Stimulated activated CD8-positive, alpha-beta memory T cell treated with anti-CD3 and anti-CD28 coated beads, Interleukin-2, amount 100 ng/mL, for 1 hour (primary cell): ENCODE measurements at places on chromosomes 4 and X.

GRCh38 chr4:7021930-7022664 is 21.1 kb upstream of the TADA2B start:
- no peak for DNase-seq

DNA sequence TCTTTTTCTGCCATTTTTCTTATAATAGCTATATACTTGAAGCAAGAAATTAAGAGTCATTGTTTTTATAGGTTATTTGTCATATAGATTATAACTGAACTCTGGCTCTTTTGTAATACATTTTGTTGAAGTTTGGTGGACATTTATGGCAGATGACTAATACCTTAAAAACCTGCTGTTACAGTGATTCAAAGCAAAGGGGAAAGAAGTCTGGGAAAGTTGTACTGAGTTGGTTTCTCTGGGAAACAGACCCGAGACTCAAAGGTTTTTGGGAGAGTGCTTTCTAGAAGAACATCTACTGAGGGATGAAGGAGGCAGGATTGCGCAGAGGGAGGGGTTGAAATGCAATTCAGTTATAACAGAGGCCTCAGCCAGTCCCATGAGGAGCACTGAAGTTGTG is 35.9 kb downstream of the NAP1L5 start:
- no peak for DNase-seq

DNA sequence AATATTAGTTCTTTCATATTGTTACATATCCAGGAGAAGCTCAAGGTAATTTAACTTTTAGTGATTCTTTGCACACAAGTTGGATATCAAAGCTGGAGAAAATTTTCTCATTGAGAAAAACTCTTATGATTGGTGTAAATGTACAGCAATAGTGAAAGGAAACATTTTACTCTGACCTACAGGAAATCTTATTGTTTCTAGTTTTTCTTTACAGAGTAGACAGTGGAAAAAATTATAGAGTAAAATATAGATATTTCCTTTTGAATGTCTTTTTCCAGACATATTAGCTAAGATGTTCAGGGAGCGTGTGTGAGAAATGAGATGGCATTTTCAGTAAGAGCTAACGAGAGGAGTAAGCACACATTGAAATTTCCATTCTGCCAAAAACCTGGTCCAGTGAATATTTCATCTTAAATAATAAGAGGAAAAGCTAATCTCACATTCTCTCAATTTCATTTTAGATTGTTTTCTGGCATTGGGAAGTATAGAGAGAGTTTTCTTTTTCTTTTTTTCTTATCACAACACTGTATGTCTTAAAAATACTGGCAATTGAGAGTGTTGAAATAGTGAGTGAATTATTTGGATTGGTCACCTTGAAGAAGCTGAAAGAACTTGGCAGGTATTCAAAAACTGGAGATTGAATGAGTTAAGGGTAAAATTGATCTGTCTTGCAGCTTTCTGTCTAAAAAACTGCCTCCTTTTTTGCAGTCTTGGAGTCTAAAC is 15.6 kb upstream of the ATP8A1 start:
- DNase-seq = no peak

DNA sequence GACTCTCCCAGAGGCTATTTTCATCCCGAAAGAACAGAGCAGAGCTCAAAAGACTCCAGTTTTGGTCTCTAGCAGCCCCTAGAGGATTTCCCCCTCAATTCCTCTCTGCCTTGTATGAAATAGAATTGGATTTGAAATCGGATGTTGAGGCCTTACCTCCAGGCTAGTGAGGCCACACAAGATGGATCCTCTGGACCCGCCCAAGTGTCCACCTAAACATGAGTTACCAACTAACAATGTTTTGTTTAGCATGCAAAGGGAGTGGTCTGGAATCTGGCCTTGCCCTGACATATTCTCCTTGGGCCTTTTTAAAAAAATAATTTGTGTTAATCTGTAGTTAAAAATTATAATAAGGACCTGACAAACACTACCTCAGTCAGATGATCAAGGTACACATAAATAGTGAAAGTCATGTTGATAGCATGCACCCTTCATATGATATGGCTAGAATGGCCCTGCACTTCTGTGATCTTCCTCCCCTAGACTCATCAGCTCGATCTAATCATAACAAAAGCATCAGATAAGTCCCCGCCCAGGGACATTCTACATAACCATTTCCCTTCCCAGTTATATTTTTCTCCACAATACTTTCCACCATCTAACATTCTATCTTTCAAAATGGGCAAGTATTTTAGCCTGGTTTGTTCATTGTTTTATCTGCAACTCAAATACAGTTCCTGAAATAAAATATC is 6.5 kb downstream of the TLR8 start:
- DNase-seq = no peak

DNA sequence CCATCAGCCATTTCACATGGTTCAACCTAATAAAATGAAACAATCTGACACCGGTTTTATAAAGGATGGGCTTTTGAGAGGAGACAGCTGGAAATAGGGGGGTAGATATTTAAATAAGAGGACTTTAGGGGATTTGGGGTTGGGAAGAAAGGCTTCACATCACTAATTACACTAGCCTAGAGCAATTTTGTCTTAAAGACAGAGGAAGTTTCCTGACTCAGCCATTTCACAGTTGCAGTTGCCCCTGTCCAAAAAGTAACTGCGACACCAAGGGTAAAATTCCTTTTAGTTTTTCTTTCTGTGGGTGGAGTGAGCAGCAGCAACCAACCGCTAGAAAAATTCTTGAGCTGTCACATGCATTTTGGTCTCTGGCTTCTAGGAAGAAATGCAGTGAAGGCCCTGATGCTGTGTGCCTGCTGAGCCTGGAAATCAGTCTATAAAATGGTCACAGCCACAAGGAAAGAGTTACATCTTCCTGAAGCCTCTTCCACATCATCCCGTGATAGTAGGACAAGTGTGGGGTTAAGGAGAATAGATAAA is 233.6 kb downstream of the ZNF674 start:
- no peak for DNase-seq

DNA sequence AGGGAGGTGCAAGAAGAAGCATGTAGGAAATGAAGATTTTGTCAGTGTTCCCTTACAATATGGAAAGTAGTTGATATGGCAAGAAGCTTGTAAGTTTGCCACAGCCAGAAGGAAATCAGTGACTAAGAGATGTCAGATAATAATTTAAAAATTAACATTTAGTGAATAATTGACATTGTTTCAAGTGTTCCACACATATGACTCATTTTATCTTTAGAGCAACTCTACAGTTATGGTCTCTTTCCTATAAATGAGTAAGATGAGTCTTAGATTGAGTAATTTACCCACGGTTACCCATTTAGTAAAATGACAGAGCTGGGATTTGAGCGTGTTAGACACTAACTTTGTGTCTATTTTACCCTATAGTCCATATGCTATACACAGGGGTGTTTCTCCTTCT is 300.3 kb upstream of the IRS4 start:
- DNase-seq = no peak

- DNase-seq = no peak
Measured at GRCh38 chr4:150173432-150173861, 95.2 kb downstream of the DCLK2 start.

GRCh38 chr4:161393602-161394001 is 770.2 kb downstream of the FSTL5 start:
- DNase-seq = no peak

DNA sequence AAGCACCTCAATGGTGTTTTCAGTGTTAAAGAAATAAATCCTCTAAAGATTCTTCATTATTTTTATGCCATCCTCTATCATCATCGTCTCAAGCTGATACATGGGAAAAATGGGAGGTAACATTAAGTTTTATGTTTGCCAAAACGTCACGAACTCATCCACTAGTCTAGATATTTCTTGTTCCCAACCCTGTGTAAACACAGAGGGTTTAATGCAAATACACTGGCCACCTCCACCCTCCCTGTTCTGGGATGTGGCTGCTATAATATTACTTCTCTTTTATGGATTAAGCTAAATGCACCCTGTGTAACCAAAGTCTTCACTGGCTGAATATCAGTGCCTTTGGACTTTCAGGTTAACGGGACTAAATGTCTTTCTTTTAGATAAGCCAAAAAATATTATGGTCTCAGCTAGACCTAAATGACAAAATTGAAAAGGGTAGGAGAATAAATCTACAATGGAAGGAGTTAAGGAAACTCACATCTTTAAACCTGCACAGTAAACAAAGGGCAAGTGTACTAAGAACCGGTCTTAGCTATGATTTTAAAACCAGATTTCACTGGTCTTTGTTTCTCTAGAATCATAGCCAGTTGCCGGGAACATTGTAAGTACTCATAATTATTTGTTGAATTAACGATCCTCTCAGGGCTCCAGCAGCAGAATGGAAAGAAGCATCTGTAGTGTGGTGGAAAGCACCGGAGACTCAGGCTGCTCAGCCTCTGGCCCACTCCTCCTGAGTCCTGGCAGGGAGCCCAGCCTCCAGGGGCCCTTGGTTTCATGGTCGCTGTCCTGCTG is 103.5 kb upstream of the NOCT start:
- DNase-seq = no peak

DNA sequence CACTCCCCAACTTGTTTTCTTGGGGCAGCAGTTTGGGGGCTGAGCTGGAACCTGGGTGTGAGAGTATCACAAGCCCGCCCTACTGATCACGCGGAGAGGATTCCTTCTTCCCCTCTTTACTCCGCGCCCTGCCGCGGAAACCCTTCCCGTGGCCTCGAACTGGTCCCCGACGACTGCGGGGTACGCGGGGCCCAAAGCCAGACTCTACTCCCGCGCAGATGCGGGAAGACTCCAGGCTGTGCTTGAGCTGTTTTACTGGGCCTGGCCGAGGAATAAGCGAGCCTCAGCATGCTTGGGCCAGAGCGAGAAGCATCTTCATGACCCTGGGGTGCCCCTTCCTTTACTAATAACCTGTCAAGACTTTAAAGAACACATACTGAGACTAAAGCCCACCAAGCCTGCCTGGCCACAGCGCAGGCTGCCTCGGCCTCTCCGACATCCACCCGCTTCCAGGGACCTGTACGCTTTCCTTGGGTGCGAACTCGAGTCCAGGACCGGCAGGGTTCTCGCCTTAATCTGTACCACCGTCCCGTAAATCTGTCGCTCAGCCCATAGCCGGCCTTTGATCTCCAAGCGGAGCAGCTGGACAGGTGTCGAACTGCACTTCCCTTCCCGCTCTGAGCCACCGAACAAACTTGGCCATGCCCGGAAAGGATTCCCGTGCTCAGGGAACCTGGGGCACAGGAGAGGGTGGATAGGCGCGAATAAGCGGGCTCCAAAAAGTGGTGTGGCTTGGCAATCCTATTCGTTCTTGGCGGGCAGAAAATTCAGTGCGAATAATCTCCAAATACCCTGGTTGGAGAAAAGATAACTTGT is 55.0 kb upstream of the TMEM33 start:
- DNase-seq = no peak

DNA sequence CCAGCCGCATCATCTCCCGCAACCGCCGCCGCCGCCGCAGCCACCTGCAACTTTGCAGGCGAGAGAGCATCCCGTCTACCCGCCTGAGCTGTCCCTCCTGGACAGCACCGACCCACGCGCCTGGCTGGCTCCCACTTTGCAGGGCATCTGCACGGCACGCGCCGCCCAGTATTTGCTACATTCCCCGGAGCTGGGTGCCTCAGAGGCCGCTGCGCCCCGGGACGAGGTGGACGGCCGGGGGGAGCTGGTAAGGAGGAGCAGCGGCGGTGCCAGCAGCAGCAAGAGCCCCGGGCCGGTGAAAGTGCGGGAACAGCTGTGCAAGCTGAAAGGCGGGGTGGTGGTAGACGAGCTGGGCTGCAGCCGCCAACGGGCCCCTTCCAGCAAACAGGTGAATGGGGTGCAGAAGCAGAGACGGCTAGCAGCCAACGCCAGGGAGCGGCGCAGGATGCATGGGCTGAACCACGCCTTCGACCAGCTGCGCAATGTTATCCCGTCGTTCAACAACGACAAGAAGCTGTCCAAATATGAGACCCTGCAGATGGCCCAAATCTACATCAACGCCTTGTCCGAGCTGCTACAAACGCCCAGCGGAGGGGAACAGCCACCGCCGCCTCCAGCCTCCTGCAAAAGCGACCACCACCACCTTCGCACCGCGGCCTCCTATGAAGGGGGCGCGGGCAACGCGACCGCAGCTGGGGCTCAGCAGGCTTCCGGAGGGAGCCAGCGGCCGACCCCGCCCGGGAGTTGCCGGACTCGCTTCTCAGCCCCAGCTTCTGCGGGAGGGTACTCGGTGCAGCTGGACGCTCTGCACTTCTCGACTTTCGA is 654 bp downstream of the ATOH1 start:
- no peak for DNase-seq

- DNase-seq = no peak
Measured at GRCh38 chr4:139562067-139562684, 6.2 kb upstream of the SETD7 start.

DNA sequence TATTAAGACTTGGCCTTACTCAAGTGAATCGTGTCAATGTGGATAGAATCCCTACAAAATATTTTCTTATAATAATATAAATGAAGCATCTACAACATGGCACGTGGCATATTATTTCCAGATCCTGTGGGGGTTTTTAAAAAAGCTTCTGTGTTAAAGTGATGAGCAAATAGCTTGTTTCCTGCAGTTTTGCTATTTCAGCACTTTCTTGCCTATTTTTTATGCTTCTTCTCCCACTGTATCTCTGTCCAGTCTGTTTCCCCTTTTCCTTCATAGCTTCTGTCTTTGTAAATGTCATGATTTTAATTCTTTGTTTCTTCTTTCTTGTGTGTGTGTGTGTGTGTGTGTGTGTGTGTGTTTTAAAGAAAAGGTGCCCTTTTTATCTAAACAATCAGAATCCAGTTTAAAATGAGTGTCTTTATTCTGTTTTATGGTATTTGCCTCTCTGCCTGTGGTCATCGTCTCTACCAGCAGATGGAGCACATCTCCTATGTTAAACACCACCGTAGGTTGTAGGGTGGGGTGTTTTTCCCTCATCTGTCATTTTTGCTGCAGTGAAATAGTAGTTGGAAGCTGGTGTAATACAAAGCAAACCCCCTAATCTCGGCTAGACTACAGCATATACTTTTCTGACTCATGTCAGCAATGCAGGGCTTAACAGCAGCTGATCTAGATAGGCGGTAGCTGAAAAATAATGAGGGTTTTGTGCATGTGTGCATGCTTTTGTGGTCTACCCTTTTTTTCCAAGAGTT is 33.1 kb downstream of the FTHL17 start:
- no peak for DNase-seq

DNA sequence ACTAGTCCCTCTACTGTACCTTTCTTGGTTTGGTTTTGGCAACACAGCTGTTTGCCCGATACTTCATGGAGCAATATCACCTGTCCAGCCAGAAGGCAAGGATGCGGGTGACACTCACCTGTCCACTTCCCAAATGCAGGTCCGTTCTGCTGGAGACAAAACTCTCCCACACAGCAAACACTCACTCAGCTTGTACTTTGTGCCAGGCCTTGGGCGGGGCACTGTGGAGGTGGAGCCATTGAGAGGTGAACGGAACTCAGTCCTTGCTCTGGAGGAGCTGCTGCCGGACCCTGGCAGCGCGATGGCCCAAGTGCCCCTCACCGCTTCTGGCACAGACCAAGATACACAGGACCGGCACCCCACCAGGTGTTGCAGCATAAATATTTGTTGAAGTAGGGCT is 15.3 kb upstream of the HMGB3 start:
- no peak for DNase-seq

DNA sequence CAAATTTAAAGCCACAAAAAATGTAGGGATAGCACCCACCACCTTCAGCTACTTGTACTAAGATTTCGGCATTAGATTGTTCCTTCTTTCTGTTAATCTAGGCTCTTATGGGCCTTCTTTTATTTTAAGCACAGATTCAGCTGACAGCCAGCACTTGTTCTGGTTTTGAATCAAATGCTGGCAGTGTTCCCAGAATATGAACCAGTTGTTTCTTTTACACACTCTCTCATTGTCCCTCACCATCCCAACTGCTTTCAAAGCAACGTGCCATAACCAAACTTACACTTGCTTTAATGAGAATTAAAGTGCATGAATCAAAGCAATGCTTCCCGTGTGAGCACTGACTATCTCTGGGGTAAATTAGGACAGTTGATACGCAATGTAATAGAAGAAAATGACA is 744.5 kb upstream of the FAM241A start:
- DNase-seq = no peak

GRCh38 chr4:152045449-152045806 is 284.6 kb upstream of the GATB start:
- no peak for DNase-seq
